ENCODE measurements at places on chromosomes 16 and 17.

- peak; percentile 95 for DNase-seq
Measured at GRCh38 chr17:62692721-62693431, 65.4 kb downstream of the MRC2 start.

DNA sequence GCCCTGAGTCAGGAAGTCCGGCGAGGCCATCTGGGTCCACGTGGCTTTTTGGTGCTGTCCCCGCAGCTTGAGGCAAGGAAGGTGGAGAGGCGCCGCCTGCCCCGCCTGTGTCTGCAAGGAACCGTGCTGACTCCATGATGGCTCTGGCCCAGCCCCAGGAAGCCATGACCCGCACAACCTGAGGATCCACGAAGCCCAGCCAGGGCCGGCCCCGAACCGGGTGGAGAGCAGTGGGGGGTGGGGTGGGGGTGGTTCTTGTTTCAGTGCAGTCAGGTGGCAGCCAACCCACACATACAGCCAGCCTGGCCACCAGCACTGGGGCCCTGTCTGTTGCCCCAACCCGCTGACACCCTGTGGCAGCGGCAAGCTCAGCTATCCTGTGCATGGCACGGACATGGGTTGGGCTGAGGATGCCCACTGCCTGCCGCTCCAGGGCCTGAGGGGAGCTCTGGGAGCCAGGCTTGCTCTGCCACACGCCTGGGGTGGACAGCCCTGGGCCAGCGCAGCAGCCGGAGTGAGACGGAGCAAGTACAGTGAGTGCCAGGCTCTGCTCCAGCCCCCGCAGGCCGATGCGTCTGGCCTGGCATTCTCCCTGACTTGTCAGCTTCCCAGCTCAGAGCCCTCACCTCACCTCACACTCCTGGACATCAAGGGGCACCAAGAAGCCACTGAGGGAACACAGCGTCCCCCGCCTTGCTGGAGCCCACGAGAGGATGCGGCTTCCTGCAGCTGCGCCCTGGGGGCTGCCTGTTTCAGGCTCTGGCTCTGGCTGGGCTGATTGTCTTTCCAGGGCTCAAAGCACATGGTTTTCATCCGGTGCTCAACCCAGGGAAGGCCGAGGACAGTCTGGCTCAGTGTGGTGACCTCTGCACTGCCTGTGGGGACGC lies 68.8 kb downstream of the LMF1 start:
- no peak for DNase-seq

DNA sequence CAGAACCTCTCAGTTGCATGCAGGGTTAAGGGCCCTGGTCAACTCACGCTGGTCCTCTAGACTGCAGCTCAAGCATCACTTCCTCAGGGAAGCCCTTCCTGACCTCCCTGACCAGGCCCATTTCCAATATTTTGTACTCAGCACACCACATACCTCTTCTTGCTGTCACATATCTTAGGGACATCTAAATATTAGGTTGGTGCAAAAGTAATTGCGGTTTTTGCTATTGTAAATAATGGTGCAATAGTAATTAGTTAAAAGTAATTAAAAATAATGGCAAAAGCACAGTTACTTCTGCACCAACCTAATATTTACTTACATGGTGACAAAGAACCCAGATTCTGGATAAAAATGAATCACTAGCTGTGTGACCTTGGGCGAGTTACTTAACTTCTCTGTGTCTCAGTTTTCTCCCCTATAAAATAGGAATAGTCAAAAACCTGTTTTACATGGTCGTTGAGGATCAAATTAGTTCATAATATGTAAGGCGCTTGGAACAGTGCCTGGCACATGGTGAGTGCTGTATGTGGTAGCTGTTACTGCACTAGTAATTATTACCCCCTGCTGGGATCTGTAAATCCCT lies 177.4 kb downstream of the PRKCB start:
- DNase-seq: no peak

- no peak for DNase-seq
Measured at GRCh38 chr17:41029633-41030245, at the start of gene KRTAP1-4. Gene KRTAP1-4, minus strand, starts transcription at chr17:41030195. Its CDS starts 117 bp downstream, at chr17:41030078.

DNA sequence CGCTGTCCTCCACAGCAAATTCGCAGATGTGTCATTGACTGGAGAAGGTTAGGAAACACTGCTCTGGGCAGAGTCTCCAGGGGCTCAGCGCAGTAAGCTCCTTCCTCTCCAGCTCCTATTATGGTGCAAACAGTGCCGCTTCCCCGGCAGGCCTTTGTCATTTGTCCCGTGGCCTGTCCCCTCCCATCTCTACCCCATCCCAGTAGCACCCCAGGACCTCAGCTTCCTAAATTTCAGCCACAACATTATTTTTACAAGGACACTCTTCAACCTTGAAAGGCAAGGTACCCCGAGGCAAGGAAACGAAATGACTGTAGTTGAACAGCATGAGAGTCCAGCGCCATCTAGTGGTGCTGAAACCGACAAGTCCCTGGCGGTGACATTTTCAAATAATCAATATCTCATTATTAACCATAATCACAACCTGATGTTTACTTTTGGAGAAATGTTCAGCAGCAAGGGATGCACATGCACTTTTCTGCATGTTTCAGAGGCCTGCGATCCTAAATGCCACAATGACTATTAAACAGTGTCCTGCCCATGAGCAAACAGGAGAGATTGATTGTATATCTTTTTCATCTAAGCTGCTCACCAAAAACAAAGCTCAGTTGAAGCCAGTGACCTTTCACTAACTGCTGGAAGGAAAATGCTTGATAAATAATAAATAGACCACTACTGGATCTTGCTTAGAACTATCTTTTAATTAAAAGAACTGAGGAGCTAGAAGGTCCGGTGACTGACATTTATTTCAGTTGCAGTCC lies 16.5 kb downstream of the MRPS23 start:
- DNase-seq: peak; percentile 72

- DNase-seq: no peak
Measured at GRCh38 chr17:36613155-36613554, 11.8 kb downstream of the MRM1 start.

DNA sequence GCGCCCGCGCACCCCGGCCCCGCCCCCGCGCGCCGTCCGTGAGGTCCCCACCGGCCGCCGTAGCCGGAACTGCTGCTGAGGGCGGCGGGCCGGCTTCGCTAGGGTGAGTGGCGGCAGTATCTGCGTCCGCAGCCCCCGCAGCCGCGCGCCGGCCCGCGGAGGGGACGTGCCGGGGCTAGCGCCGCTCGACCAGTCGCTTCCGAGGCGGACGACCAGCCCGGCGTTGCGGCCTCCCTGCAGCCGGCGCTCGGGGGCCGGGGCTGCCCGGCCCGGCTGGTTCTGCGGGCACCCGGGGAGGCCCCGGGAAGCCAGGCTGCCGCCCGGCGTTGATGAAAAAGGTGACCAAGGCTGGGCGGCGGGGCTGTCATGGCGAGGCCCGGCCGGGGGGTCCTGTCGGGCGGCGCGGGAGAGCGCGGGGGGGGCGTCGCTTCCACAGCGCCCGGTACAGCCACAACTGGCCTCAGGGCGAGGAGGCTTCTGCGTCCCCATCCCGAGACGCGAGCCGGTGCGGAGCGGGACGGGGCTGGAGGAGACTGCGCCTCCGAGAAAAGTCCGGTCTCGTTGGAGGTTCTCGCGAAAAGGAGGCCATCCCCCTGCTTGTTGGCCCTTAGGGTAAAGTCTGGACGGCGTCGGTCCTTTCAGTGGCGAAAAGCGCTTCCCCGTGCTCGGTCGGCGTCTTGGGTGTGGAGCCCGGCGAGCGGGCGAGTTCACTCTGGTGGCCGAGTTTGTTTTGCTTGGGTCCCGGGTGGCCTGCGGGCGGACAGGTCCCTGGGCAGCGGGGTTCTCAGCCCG lies at the start of gene CRAMP1:
Gene CRAMP1, plus strand, starts transcription at position 41 of the 792 bp plus-strand sequence. CDS start 2,280 bp downstream, outside the sequence.
- DNase-seq: peak; percentile 70

DNA sequence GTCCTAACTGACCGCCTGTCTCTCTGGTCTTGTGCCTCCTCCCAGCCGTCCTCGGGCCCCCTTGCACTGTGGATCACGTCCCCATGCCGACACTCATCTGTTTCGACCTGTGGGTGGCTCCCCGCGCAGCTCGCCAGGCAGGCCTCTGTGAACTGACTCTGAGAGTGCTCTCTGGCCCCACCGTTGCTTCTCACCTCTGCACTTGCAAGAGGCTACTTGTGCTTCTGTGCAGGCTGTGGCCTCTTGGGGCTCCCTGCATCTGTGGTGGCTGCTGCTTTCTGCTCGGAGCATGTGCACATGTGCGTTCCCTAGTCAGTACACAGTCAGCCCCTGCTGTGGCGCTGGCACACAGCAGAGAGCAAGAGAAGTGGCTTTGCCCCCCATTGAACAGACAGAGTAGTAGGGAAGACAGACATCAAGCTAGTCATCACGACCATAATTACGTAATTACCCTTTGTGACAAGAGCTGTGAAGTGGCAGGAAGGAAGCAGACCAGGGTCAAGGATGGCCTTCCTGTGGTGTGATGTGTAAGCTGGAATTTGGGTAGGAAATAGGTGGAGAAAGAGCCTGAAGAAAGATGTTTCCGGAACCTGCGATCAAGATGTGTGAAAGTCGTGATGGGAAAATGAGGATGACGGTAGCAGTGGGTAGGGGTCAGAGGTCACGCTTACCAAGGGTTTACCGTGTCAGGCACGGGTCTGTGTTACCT lies 256.0 kb upstream of the CACNG5 start:
- no peak for DNase-seq

- DNase-seq: no peak
Measured at GRCh38 chr16:23141033-23141432, 8.2 kb downstream of the USP31 start.

GRCh38 chr16:87953308-87954215 lies 2.3 kb downstream of the BANP start:
- no peak for DNase-seq

- no peak for DNase-seq
Measured at GRCh38 chr16:56068314-56068713, 123.0 kb upstream of the GNAO1 start.

DNA sequence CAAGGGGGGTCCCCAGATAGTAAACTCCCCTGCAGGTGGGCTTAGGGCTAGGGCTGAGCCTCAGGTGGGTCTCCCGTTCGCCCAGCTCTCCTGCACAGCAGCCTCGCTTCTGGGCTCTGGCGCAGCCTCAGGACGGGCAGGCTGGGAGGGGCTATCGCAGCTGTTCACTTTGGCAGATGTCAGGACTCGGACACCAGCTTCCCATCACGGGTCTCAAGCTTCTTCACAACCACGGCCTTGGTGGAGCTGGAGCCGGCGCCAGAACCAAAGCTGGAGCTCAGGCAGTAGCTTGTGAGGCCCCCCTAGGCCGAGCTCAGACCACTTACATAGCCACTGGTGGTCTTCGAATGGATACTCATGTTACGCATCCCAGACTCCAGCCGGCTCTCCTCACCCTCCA lies 26.0 kb downstream of the CLEC3A start:
- no peak for DNase-seq

DNA sequence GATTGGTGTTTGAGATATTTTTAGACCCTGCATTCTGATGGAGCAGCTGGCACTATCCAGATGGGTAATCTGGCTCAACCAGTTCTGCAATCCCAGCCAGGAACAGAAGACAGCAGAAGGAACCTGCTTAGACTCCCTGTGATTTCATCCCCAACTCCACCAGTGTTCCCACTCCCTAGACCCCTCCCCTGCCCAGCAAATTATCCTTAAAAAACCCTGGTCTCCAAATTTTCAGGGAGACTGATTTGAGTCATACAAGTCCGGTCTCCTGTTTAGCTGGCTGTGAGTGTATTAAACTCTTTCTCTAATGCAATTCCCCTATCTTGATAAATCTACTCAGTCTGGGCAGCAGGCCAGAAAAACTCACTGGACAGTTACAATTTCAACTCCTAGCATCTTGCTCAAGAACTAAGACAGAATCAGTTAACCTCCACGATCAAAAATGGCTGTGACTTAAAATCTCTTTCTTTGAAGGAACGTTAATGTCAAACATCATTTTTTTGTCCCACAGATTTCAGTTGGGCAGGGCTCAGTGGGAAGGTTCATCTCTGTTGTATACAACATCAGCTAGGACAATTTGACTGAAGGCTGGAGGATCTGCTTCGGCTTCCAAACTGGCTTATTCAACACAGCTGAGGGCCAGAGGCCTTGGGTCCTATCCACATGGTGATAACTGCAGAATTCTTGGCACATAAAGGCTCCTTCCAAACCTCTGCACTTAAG lies 4.9 kb upstream of the RBL2 start:
- DNase-seq: peak; percentile 49

- no peak for DNase-seq
Measured at GRCh38 chr16:50338371-50339231, 30.2 kb downstream of the BRD7 start.

- no peak for DNase-seq
Measured at GRCh38 chr17:83075270-83075880, 4.0 kb upstream of the METRNL start.

DNA sequence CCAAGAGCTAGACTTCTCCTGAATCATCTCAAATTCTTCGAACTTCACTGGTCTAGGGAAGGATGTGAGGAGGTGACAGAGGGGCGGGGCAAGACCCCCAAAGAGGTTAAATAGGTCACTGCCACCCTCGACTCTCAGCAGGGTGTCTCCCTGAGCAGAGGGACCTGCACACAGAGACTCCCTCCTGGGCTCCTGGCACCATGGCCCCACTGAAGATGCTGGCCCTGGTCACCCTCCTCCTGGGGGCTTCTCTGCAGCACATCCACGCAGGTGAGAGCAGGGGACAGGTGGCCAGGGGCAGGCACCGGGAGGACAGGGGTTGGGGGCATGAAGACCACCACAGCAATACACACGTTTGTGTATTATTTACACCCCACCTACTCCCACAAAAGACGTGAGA lies 9.2 kb downstream of the CCL17 start:
- DNase-seq: no peak

- no peak for DNase-seq
Measured at GRCh38 chr17:36094232-36094631, 4.3 kb upstream of the CCL3 start.

- DNase-seq: no peak
Measured at GRCh38 chr16:55250701-55251100, 73.3 kb upstream of the IRX6 start.

- no peak for DNase-seq
Measured at GRCh38 chr17:978103-979093, 1.2 kb downstream of the NXN start.

DNA sequence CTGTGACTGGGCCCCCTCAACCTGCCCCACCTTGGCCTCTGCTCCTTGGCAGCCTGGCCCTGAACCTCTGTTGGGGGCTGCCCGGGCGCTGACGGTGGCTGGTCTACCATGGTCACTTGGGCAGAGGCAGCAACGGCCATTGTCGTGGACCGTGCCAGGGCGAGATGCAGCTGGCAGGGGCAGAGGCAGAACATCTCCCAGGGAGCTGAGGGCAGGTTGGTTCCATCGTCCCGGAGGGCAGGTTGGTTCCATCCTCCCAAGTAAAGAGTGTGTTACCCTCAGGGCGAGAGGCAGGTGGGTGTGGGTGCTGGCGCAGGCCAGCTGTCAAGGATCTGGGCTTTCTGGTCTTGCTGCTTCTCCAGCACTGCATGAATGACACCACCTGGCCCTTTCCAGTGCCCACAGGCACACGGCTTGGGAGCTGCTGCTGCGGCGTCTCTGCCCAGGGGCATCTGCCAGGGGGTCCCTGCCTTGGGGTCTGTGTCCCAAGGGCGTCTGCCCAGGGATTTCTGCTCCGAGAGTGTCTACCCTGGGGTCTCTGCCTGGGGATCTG lies 12.0 kb downstream of the ACSF3 start:
- no peak for DNase-seq
